Activated CD8-positive, alpha-beta memory T cell treated with anti-CD3 and anti-CD28 coated beads for 48 hours (primary cell): ENCODE measurements at places on chromosomes 3 and 15.

- DNase-seq, result no peak
Observed at GRCh38 chr3:143529018-143529478, 319.2 kb downstream of the SLC9A9 start.

DNA sequence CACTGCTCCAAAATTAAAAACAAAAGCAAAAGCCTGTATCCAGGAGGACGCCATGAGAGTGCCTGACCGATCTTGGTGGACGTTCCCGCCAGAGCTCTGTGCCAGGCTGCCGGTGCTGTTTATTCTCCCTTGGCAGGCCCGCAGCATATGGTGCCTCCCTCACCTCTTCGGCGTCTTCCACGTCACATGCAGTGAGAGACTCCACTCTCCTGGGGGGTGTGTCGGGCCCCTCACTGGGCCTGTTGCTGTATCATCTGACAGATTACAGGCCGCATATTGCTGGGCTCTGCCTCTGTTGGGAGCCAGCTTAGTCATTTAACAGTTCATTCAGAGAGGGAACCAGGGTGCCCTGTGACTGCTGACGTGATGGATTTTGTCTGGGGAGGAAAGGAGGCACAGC, 86.4 kb upstream of the ARRDC4 start:
- DNase-seq, result no peak

DNA sequence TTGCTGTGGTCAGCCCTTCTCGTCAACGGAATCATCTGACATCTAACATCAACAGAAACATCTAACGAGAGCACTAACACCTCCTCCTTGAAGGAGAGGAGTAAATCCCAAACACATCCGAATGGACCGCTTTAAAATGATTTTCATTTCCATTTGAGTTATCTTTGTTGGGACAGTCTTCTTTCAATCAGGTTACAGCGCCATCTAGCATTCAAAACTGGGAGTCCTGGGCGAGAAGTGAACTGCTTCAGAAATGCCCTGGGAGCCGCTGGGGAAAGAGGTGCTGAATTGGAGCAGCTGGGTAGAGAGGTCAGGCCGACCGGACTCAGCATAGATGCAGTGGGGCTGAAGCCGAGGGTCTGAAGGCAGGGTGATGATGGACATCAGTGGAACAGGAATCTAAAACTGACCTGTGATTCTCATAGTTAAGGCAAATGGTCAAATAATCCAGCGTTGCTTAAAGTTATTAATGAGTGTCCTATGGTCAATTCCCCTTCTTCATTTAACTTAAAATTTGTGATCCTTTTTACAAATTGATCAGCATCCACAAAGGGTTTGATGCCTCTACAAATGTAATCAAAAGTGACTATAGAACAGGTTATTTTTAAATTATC, 170.0 kb upstream of the NDN start:
- no peak for DNase-seq

DNA sequence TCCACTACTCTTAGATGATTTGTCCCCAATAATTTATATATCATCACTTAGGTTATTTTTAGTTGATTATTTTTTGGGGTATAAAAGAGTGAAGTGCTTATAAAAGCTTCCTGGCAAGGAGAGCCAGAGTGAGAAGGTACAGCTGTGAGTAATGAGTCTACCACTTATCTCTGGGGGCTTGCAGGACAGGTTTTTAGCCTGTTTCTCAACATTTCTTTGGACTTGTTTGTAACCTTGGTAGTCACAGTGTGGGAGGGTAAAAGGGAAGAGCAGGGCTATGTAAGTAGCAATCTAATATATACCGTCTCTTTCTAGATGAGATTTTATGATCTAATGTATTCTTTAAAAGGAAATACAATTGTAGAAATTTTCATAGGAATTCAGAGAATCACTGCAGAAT, 321.3 kb upstream of the GOLIM4 start:
- no peak for DNase-seq

DNA sequence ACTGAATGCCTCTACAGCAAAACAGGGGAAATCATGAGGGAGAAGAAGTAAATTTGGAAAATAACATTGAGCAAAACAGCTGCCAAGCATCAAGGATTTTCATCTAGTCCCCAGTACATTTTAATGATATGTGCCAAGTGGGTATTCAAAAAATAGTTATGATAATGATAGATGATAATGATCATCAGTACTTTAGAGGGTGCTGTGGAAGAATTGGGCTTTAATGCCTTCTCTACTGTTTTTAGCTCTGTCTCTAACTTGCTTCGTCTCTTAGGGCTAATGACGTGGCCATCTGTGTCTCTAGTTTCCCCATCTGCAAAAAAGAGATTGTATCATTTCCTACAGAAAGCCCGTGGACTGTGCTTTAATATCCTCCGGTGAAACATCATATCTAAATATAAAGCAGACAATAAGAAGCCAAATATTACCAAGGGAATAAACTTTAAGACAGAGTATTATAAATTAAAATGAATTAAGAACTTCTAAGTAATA, 10.2 kb upstream of the FSIP1 start:
- DNase-seq, result no peak

DNA sequence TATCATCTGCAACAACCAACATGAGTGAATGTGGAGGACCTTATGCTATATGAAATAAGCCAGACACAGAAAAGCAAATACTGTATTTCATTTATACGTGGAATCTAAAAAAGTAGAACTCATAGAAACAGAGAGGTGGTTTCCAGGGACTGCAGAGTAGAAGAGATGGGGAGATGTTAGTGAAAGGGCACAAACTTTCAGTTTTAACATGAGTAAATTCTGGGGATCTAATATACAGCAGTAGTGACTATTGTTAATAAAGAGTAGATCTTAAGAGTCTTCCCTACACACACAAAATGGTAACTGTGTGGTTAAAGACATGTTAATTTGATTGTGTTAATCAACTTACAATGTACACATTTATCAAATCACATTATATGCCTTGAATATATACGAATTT, 20.9 kb upstream of the MELTF start:
- DNase-seq, result no peak

GRCh38 chr15:58381697-58382096, 50.1 kb upstream of the LIPC start:
- no peak for DNase-seq

GRCh38 chr3:102159810-102160451, 274.9 kb upstream of the ZPLD1 start:
- no peak for DNase-seq

- no peak for DNase-seq
Observed at GRCh38 chr3:112471596-112472325, 27.5 kb downstream of the BTLA start.

- DNase-seq, result no peak
Observed at GRCh38 chr3:126451511-126451910, 24.2 kb downstream of the ZXDC start.

DNA sequence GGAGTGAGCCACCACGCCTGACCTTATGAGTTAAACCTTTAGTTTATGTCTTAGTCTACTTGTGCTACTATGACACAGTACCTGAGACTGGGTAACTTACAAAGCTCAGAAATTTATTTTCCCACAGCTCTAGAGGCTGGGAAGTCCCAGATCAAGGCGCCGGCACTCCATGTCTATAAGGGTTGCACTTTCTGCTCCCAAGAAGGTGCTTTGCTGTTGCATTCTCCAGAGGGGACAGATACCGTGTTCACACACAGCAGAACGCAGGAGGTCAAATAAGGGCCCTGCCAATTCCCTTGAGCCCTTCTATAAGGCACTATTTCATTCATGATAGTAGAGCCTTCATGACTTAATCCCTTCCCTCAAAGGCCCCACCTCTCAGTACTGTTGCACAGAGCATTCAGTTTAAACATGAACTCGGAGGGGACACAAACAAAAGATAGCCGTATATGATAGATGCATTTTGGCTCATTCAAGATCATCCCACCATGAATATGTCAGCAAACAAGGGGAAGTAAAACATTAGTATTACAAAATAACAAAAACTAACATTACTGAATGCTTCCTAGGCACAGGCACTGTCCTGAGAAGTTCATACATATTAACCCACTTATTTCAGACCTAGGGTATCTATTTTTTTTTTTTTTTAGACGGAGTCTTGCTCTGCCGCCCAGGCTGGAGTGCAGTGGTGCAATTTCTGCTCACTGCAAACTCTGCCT, 26.5 kb downstream of the PLA1A start:
- no peak for DNase-seq

DNA sequence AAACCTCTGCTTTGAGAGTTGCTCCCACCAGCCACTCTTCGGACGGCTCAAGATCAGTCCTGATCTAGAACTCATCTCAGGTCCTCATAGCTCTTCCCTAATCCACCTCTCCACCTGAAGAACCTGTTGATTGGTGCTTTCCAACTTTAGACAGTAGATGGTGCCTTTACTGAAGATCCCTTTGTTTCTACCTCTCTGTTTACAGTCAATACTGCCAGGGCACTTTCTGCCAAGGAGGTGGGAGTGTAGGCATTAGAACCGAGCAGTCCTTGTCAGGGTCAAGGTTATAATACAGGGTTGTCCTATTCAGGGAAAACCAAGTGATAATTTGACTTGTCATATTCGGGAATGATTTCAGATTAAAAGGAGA, 1.2 kb downstream of the CGNL1 start:
- DNase-seq, result no peak

DNA sequence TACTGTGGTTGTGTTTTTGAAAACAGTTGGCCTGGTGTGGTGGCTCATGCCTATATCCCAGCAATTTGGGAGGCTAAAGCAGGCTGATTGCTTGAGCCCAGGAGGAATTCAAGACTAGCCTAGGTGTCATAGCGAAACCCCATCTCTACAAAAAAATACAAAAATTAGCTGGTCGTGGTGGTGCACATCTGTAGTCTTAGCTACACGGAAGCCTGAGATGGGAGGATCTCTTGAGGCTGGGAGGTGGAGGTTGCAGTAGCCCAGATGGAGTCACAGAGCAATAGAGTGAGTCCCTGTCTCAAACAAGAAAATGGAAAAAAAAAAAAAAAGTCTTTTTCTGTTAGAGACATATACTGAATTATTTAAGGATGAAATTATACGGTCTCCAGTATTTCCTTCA, 14.7 kb upstream of the LRRFIP2 start:
- no peak for DNase-seq

DNA sequence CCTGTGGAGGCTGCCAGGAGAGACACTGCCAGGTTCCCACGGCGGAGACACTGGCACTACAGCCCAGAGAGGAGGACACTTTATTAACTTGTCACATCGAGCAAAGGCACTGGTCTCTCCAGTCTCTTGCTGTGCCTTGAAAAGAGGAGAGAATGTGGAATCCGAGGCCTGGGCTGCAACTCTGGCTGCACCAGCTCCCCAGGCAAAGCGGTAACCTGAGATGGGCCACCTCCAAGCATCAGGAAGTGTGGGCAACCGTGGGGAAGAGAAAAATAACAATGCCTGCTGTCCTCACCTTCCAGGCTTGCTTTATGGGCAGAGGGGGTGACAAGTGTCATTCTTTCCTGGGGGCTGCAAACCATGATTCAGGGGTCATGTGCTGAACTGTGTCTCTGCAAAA, 91.6 kb upstream of the RGMA start:
- no peak for DNase-seq

DNA sequence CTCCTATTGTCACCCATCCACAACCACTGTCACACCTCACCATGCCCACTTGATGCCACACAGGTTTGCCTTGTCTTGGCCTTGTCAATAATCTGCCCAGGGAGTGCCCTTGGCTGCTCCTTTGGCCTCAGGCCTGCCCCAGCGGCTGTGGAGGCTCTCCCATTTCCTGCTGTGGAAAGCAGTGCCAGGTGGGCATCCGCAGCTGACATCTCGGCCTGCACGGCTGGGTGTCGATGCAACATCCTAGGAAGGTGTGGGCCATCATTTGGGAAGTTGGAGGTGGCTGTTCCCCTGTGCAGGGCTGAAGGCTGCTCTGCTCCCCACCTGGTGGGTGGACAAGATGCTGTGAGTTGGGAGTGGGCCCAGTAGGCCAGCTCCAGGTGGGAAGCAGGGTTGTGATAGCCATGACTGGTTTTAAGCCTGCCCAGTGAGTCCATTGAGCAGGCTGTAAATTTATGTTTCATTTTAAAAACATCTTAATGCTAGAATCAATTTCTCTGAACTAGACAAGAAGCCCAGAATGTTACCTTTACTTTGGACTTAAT, 12.5 kb downstream of the DNAH1 start:
- no peak for DNase-seq

- DNase-seq, result no peak
Observed at GRCh38 chr3:161043336-161044035, 61.7 kb downstream of the B3GALNT1 start.
